ENCODE measurements at places on chromosomes 5 and 9.

GRCh38 chr9:35106343-35106730 lies 3.4 kb upstream of the STOML2 start:
- DNase-seq, result no peak

GRCh38 chr5:57166276-57166675 lies 7.6 kb upstream of the GPBP1 start:
- peak; percentile 78 for DNase-seq

- no peak for DNase-seq
These were observed 35.9 kb downstream of the APTX start for GRCh38 chr9:32965566-32965965.

- DNase-seq, result no peak
These were observed 270.2 kb downstream of the PSAT1 start for GRCh38 chr9:78566948-78567675.

GRCh38 chr5:134263801-134264200 lies 37.9 kb upstream of the PPP2CA start:
- DNase-seq, result no peak

GRCh38 chr5:180470966-180471582 lies 23.1 kb upstream of the CNOT6 start:
- DNase-seq, result peak; percentile 64

GRCh38 chr9:113597390-113598241 lies 134.1 kb downstream of the RGS3 start:
- no peak for DNase-seq

DNA sequence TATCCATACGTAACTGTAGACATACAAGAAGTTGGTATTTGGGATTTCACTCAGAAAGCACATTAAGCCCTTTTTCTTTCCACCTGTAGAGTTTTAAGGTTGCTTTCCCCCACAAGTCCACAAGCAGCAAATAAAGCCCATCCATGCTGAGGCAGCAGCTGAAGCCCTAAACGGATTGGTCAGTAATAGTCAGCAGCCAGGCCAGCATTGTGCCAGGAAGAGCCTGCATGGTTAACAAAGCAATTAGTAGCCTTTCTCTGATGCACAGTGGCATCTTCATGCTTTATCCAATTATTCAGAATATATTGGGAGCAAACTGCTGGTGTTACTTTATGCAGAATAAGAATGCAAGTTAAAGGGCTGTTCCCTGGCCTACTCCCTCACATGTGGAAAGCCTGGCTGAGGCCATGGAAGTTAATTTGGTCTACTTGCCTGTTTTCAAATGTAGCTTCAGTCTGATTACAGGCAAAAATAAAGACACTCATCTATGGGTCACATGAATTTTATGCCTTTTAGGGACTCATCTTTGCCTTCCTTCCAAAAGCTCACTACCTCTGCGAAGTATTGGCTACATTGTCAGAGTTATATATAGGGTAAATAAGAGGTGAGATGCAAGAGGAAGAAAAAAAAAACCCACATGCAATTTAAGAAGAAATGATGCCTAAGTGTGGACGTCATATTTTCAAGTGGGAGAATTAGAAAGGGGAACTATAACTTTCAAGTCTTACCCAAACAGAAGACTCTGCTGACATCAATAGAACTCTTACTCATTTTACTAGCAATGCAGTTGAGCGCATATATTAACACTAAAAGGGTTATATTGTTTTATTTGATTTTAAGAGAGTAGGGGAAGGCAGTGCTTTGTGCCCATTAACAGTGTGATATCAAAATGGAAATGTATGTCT lies 15.9 kb downstream of the EBF1 start:
- DNase-seq, result peak; percentile 72

- DNase-seq, result no peak
These were observed 124.4 kb upstream of the NMUR2 start for GRCh38 chr5:152529440-152529839.

GRCh38 chr9:36896296-36896695 lies 137.8 kb downstream of the PAX5 start:
- no peak for DNase-seq

DNA sequence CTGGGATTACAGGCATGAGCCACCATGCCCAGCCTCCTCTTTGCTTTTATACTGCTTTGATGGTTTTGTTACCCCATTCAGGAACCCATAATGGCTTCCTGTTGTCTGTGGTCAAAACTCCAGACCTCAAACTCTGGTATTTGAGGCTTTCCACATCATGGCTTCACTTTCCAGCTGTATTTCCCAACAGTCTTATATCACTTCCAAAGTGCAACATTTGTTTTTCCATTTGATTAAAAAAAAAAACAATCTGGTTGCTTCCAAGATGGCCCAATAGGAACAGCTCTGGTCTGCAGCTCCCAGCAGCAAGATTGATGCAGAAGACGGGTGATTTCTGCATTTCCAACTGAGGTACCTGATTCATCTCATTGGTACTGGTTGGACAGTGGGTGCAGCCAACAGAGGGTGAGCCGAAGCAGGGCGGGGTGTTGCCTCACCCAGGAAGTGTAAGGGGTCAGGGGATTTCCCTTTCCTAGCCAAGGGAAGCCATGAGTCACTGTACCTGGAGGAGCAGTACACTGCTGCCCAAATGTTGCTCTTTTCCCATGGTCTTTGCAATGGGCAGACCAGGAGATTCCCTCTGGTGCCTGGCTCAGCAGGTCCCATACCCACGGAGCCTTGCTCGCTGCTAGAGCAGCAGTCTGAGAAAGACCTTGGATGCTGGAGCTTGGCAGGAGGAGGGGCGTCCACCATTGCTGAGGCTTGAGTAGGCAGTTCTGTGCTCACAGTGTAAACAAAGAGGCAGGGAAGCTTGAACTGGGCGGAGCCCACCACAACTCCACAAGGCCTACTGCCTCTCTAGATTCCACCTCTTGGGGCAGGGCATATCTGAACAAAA lies 458.4 kb downstream of the KDM4C start:
- DNase-seq, result peak; percentile 56

- DNase-seq, result no peak
These were observed 792 bp downstream of the NTMT1 start for GRCh38 chr9:129626625-129627284.
